ENCODE measurements at places on chromosomes 12 and 14. TPM values are rescaled to one million over a fixed set of nuclear protein-coding genes. Genes with fewer than 3 reads are reported as not detected.

GRCh38 chr12:92398565-92399309, 253.1 kb upstream of the BTG1 start:
- no peaks in the 10 kb centered on the region for H3K27me3 ChIP-seq
- peaks cover 4% of the 10 kb centered on the region for H3K4me1 ChIP-seq
- no peak for DNase-seq
- no peaks in the 10 kb centered on the region for H3K36me3 ChIP-seq

- peak overlapping the region; percentile 9 for H3K27ac ChIP-seq
- no peaks in the 10 kb centered on the region for H3K27me3 ChIP-seq
- H3K36me3 ChIP-seq: no peaks in the 10 kb centered on the region
- peaks cover 16% of the 10 kb centered on the region for H3K4me1 ChIP-seq
- DNase-seq: no peak
Measured at GRCh38 chr12:93786656-93787397, 109.7 kb downstream of the CRADD start.

- no peaks in the 10 kb centered on the region for H3K36me3 ChIP-seq
- no peak overlapping the region for H3K4me3 ChIP-seq
- H3K27ac ChIP-seq: no peak overlapping the region
- DNase-seq: no peak
- H3K4me1 ChIP-seq: no peaks in the 10 kb centered on the region
Measured at GRCh38 chr14:31047503-31047902, 21.3 kb upstream of the STRN3 start.

KRT72 gene
- 85.0 TPM for polyA plus RNA-seq

DNA sequence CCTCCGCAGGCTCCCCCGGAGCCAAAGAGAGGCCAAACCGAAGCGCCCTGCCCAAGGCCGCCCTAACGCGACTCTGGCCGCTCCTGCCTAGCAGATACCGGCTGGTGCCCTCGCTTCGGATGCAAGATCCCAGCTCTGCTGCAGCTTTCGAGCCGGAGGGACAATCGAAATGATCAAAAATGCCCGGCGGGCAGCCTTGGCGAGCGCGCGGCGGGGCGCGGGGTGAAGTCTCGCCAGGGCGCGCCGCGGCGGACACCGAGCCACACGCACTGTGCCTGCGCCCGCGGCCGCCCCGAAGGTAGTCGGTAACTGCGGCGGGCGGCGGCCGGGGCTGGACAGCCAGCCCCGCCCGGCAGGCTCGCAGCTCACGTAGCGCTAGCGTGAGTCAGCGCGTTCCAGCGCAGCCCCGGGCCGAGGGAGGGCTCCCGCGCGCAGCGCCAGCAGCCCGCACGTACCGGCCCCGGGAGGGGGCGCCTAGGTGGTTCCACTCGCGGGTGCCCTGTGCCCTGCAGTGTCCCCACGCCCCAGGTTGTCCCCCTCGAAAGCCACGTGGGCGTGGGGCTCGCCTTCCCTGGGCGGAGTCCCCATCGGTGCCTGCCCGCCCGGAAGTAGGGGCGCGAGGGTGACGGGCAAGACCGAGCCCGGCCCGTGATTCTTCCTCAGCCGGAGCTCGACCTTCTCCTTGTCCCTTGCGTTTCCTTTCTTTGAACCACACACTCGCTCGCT, 109.2 kb upstream of the EGLN3 start:
- H3K27me3 ChIP-seq: no peaks in the 10 kb centered on the region
- H3K4me3 ChIP-seq: peak overlapping the region; percentile 70
- peak overlapping the region; percentile 72 for H3K27ac ChIP-seq
- peak; percentile 78 for DNase-seq
- no peaks in the 10 kb centered on the region for H3K4me1 ChIP-seq
- no peaks in the 10 kb centered on the region for H3K36me3 ChIP-seq

DNA sequence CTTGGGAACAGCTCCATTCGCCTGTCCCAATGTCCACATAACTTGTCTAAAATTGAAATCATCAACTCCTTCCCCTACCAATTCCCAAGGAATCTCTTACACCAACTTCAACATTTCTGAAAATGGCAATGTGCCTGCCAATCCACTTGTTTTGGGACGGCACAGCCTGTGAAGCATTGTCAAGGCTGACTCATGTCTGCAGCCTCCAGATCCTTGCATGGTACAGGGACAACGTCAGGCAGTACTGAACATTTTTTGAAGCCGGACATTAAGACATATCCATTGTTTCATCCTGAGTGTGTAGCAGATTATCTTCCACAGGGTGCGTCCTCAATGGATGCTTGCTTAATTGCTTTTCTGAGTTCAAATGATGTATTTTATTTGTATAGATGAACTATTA, 794.1 kb downstream of the BCL11B start:
- no peaks in the 10 kb centered on the region for H3K4me1 ChIP-seq
- H3K27ac ChIP-seq: no peak overlapping the region
- H3K4me3 ChIP-seq: no peak overlapping the region
